ENCODE measurements at places on chromosomes 6 and 20. TPM values are rescaled to one million over a fixed set of nuclear protein-coding genes. Genes with fewer than 3 reads are reported as not detected.

The ARFGEF3 gene
- 0.08 TPM for total RNA-seq

The NKAPL gene
- 0.11 TPM for total RNA-seq

The CAGE1 gene
- total RNA-seq, result 0.21 TPM

The POM121L2 gene
- total RNA-seq, result not detected

The PNPLA1 gene
- not detected for total RNA-seq

The GPLD1 gene
- 1.0 TPM for total RNA-seq

The SAPCD1 gene
- total RNA-seq, result 8.6 TPM

The LY6G5B gene
- 11.1 TPM for total RNA-seq

The OARD1 gene
- total RNA-seq, result 23.7 TPM

The DLK2 gene
- 0.38 TPM for total RNA-seq

The ANKEF1 gene
- 1.4 TPM for total RNA-seq

The TMEM170B gene
- total RNA-seq, result 6.0 TPM

The FKBP1C gene
- total RNA-seq, result 1.5 TPM

The GHRH gene
- total RNA-seq, result not detected

The RAD21L1 gene
- not detected for total RNA-seq

The SAMD3 gene
- 0.43 TPM for total RNA-seq

The MLN gene
- total RNA-seq, result not detected

The SIGLEC1 gene
- total RNA-seq, result 0.05 TPM

The ECT2L gene
- not detected for total RNA-seq

The EYA2 gene
- total RNA-seq, result not detected

The ARFGEF2 gene
- 24.1 TPM for total RNA-seq

The CRISP1 gene
- not detected for total RNA-seq

The HCRTR2 gene
- not detected for total RNA-seq

The HLA-DOB gene
- 30.3 TPM for total RNA-seq

The IL17F gene
- not detected for total RNA-seq

The GSTA3 gene
- total RNA-seq, result not detected

The TMEM217 gene
- total RNA-seq, result 1.9 TPM

The HLA-DQB1 gene
- total RNA-seq, result 119 TPM

The SIRPD gene
- total RNA-seq, result 1.1 TPM

The TFAP2B gene
- total RNA-seq, result 0.08 TPM

The EYS gene
- total RNA-seq, result not detected

The DUSP22 gene
- total RNA-seq, result 130 TPM

The OTOR gene
- not detected for total RNA-seq

The DYNLT2 gene
- total RNA-seq, result 2.9 TPM

The PRR18 gene
- total RNA-seq, result 8.8 TPM

The GNRH2 gene
- 0.64 TPM for total RNA-seq

The SLC16A10 gene
- 10.6 TPM for total RNA-seq

The HLA-DQA1 gene
- 712 TPM for total RNA-seq

The OR2J3 gene
- not detected for total RNA-seq

The LGSN gene
- total RNA-seq, result not detected

The B3GAT2 gene
- 0.03 TPM for total RNA-seq

The OGFRL1 gene
- 3.8 TPM for total RNA-seq

The DNMT3B gene
- 1.8 TPM for total RNA-seq

The TPX2 gene
- 104 TPM for total RNA-seq

The ADGRB3 gene
- not detected for total RNA-seq

The CALHM5 gene
- total RNA-seq, result not detected

All from GM12878 (cell line).